ENCODE measurements at places on chromosomes 7 and 10.

DNA sequence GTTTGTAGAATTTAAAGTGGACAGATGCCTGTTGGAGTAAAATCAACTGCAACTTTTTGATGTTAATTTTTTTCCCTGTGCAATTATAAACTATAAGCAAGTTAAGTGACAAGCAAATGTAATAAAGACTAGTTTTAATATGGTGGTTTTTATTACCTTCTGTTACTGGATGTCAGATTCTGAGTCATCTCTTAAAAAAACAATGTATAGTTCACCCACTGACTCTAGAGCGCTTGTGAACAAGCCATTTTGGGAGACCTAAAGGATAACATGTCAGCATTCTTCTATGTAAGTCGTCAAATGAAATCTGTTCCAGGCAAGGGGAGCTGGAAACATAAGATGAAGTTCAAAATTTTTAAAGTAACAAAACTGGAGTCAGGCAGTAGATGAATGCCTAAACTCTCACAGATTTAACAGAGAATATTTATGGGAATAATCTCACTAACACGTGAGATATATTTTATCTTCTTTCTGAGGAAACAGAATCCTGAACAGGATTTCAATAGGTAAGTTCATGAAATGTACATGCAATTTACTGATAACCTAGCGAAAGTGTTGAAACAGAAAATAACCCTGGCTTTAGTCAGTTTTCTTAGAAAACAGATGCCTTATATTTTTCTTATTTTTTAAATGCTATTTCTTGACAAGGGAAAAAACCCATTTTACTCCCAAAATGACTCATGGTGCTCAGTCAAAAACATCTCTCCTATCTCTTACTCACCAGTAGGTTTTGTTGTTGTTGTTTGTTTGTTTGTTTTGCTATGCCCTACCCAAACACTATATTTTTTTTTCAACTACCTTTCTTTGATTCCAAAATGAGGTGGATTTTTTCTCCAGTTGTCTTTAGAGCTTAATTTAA, 91.7 kb downstream of the SLC39A12 start:
- DNase-seq = no peak

GRCh38 chr7:152956006-152956405, 196.5 kb downstream of the ACTR3B start:
- no peak for DNase-seq

DNA sequence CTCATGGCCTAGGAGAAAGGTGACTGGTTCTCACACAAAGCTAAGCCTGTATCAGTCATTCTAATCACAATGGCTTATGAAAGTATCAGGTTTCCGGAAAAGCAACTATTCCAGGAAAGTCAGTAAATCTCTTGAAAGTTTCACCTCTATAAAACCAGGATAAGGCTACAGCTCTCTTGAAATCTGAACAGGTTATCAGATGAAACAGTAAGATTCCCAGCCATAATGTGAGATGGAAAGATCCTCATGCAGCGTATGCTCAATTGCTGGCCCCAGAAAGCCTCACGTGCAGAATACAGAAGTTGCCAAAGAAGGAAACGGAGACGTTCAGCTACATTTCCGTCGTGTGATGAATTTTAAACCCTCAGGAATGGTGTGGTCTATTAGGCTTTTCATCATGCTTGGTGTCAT, 90.0 kb downstream of the PFKFB3 start:
- DNase-seq = no peak

- no peak for DNase-seq
These were observed 65.3 kb upstream of the PLXDC2 start for GRCh38 chr10:19750972-19751371.

DNA sequence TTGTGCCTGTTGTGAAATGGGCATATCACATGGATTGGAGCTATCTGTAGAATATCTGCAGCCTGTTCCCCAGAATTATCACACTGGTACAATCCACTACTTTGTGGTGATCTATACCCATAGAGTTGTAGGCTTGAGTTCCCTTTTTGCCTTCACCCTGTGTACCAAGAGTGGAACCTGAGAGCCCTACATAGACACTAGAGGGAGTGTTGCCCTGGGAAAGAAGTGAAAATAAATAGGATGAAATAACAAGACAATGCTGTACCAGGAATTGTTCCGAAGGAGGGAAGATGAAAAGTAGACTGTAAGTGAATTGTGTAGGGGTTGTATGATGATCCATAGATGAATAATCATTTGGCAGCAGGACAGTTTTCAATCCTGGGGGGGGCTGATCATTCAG, 9.0 kb downstream of the SORCS3 start:
- DNase-seq = no peak

DNA sequence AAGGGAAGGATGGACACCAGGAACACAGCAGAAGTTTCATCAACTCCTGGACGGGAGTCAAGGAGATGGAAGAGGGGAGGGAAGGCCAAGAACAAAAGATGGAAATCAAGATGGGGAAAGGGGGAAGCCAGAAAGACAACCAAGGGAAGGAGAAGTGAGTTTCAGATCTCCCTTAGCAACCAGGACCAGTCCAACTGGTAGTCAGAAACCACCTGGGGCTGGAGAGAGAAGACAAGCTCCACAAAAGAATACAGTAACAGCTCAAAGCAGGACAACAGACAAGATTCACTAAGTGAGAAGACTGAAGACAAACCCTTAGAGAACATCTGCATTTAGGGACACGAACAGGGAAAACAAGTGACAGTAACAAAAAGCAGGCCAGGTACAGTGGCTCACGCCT, 30.6 kb downstream of the CDCA7L start:
- no peak for DNase-seq

DNA sequence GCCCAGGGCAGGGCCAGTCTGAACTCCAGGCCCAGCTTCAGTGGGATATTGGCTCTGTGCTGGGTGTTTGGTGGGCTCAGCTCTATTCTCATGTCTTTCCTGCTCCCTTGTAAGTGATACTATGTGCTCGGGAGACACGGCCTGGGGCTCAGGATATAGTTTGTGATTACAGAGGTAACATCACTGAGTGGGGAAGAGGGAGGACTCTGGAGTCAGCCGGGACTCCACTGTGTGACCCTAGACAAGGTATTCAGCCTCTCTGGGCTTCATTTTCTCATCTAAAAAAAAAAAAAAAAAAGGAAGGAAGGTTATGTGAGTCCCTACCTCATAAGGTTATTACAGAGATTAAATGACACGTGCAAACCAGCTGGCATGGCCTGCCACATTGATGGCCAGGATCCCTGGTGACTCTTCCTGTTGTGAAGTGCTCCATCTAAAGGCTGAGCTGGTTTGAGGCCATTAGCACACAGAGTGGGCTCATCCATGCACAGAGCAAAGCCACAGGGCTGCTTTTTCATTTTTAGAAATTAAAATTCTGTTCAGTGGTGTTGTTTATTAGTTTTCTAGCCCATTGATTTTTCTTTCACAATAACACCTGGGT, 15.7 kb downstream of the SLC13A4 start:
- DNase-seq = no peak

DNA sequence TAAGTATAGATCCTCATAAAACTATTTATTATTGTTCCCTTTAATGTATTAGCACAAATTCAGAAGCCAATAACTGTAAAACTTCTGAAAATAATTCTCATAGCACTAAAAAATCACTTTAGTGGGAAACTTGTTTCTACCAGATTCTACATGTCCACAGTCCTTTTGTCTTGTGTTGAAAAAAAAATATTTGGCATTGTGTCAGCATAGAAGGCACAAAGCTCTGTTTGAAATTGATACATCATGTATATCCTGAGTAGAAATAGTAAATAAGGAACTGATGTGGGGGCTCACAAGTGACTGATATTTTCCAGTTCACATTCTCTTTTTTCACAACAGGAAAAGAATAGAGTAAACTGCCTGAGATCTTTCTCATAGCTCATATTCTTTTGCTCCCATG, 134.6 kb downstream of the GRM3 start:
- no peak for DNase-seq

DNA sequence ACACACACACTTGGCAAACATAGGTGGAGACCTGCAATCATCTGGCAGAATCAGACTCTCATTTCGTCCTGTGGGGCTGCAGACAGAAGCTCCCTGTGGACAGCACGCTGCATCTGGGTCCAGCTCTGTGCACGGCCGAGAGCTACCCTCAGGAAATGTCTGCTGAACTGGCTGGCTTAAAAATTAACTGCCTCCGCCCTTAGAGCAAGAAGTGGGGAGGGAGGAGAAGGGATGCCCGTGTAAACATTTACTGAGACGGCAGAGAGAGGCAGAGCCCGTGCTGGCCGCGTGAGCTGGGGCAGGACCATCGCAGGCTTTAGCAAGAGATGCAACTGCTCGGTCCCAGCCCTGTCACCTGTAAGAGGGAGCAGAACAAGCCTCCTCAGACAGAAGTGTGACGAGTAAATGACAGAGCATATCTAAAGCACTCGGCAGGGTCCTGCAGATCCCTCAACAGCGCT, 81.8 kb downstream of the TNS3 start:
- no peak for DNase-seq

DNA sequence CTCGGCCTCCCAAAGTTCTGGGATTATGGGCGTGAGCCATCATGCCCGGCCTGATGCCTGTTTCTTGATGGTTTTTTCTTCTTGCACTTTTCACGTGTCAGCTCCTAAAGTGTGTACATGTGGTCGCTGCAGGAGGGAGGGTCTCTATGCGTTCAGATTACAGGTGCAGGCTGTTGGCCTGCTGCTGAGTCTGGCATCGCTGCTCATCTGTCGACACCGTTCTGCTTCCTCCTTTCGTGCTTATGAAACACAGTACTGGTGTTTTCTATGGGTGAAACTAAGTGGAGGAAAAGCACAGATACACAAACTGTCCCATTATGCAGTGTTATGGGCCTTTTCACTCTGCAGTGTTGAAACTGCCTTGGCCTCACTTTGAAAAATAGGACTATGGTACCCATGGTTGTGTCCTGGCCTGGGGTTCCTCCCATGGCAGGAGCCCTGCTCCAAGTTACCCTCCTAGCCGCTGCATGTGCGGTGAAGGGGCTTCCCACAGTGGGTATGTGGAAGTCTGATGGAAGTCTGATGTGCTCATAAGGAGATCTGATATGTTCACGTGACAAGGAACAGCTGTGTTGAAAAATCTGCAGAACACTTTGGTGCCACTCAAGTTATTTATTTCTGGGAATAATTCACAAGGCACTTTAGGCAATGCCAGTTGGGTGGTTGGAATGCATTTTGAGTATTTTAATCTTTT, 23.5 kb downstream of the OGDH start:
- no peak for DNase-seq

DNA sequence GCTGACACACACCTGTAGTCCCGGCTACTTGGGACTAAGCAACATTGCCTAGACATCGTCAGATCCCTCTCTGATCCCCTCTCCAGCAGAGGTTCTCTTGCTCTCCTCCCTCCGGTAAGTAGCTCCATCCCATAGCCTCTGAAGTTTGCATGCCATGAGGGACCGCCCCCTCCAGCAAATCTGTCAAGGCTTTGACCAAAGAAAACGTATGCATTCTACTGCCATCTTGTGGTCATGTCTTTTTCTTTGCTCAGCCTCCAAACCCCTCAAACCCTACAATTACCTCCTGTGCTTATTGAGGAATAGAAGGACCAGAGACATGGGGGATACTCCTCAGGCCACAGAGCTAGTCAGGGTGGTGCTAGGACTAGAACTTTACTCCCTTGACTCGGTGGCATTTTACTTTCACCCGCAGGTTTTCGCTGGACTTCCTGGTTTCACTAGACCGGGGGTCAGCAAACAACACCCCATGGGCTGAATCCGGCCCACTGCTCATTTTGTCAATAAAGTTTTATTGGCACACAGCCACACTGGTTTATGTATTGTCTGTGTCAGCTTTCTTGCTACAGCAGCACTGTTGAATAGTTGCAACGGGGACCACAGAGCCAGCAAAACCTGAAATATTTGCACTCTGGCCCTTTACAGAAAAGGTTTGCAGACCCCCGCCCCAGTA, 202.6 kb upstream of the FOXK1 start:
- DNase-seq = no peak

GRCh38 chr10:35908451-35908850, 266.4 kb upstream of the FZD8 start:
- DNase-seq = no peak

GRCh38 chr10:60717852-60718251, 60.4 kb upstream of the CDK1 start:
- no peak for DNase-seq

- no peak for DNase-seq
These were observed 306.7 kb upstream of the MBL2 start for GRCh38 chr10:53079283-53079682.

- no peak for DNase-seq
These were observed at the start of gene IKZF1 for GRCh38 chr7:50304129-50304910. Gene IKZF1, plus strand, starts transcription at chr7:50304716. Its CDS starts 14,346 bp downstream, at chr7:50319062.

GRCh38 chr7:139362981-139363380, 3.3 kb downstream of the LUC7L2 start:
- no peak for DNase-seq

DNA sequence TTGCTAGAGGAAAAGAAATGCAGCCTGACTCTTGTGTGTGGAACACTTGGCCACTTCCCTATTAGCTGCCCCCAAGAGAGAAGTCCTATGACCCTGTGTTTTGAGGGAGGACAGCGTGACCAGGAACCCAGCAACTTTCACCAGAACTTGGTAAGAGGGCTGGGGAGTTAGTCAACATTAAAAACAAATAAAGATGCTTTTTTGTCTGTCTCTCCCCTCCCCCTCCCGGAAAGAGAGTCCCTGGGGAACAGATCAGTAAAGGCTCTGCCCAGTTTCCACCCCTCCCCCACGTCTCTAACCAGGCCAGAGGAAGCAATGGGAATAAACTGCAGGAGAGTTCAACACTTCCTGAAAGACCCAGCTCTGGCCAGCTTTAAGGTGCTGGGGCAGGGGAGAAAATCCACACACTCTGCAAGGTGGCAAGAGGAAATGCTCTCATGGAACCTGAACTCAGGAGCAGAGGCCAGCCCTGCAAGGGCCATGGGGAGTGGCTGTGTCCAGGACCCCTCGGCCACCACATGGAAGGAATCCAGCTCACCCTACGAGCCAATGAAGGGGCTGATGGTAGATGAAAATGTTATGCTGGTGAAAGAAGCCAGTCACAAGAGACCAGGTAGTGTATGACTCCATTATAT, 21.5 kb downstream of the SH3PXD2A start:
- no peak for DNase-seq

DNA sequence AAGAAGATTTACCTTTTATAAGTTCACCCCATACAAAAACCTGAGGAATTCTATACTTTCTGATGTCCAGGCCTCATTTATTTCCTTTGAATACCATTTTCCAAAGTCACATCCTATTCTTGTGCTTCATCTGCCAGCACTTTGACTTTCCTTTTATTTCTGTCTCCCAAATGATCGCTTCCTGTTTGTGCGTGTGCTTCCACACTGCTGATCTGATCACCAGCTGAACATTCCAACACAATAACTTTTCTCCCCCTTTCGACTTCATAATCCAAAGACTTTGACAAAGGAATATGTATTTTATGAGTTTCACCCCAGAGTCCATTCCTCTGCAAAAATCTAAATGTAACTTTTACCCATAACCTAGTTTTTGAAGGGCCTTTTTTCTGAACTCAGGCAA, 3.1 kb downstream of the ELAPOR2 start:
- no peak for DNase-seq

GRCh38 chr10:129055986-129056385, 411.1 kb upstream of the MGMT start:
- no peak for DNase-seq

DNA sequence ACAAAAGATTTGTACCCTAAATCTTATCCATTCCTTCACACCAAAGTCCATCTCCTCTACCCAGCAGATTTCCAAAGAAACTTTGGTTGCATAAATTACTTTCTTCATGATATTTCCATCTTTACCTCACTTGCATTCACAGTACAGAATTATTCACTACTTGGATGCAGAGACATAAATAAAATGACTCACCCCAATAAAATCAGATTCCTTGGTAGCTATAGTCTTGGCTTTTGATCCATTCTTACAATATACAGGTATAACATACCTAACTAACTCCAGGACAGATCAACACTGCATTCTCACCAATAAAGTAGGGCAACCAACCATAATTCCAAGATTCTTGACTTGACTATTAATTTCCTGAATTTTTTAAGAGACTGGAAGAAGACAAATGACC, 815.1 kb downstream of the MAGI2 start:
- DNase-seq = no peak

All from cortex of kidney (tissue), 1 donor.